ENCODE measurements at places on chromosomes 7 and 10. TPM values are rescaled to one million over a fixed set of nuclear protein-coding genes. Genes with fewer than 3 reads are reported as not detected.

HOXA7 gene
- 21.9 TPM for total RNA-seq

C1QL3 gene
- total RNA-seq = not detected

GRCh38 chr7:148521271-148521670, 69.3 kb upstream of the C7orf33 start:
- no peaks in the 10 kb centered on the region for H3K4me1 ChIP-seq
- H3K27ac ChIP-seq = no peak overlapping the region
- H3K36me3 ChIP-seq = no peaks in the 10 kb centered on the region
- no peak overlapping the region for H3K4me3 ChIP-seq

GRCh38 chr7:6558837-6559236, 7.6 kb upstream of the GRID2IP start:
- H3K36me3 ChIP-seq = no peaks in the 10 kb centered on the region
- DNase-seq = peak; percentile 31
- H3K4me3 ChIP-seq = no peak overlapping the region
- no peak overlapping the region for H3K27ac ChIP-seq
- no peaks in the 10 kb centered on the region for H3K27me3 ChIP-seq

DNA sequence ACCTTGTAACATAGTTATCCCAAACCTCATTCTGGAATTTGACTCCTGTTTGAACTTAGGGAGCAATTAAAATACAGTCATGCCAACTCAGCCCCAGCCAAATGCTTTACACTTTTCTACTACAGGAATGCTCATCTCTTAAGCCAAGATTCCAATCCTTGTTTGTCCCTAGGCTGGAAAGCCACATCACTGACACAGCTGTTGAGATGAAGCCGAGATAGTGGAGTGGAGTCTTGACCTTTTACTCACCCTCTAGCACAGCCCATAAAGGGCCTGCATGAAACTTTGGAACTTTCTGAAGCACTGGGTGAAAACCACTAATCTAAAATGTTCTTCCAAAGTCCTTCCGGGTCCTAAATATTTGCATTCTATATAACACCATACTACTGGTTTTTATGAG, 247.3 kb downstream of the ETV1 start:
- H3K36me3 ChIP-seq = no peaks in the 10 kb centered on the region
- H3K4me1 ChIP-seq = no peaks in the 10 kb centered on the region
- H3K27ac ChIP-seq = no peak overlapping the region
- no peak for DNase-seq

GRCh38 chr7:33798686-33799325, 106.5 kb upstream of the BMPER start:
- no peak overlapping the region for H3K27ac ChIP-seq
- H3K4me3 ChIP-seq = no peak overlapping the region
- H3K4me1 ChIP-seq = no peaks in the 10 kb centered on the region
- H3K36me3 ChIP-seq = no peaks in the 10 kb centered on the region
- H3K27me3 ChIP-seq = no peaks in the 10 kb centered on the region

Data from colonic mucosa (tissue), 4 donors.